HS-5 (cell line): ENCODE measurements at places on chromosomes 4 and X.

DNA sequence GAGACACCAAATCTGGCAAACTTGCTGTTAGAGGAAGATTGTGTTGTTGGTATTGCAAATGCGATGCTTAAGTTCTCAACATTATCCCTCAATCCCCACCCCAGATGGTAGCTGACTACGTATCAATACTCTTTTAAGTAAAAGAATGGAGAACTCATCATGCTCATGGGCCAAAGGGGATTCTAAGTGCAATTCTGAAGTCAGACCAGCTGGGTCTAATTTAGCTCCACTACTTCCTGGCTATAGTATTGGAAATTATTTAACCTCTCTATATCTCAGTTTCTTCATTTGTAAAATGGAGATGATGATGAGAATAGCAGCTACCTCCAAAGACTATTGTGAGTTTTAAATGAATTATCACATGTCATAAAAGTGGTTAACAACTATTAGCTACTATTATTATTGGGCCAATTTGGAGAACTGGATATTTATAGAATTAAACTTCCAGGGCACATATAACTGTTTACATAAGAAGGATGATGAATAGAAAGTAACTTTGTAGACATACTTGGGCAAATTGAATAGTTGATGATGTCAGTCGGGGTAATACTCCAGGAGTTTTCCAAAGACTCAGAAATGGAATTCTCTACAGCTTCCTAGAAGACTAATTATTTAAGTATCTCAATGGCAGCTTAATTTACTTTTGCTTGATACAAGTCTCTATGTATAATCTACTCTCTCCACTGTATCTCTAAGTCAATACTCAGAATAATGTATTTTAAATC lies 5.0 kb upstream of the SLAIN2 start:
- DNase-seq = no peak

DNA sequence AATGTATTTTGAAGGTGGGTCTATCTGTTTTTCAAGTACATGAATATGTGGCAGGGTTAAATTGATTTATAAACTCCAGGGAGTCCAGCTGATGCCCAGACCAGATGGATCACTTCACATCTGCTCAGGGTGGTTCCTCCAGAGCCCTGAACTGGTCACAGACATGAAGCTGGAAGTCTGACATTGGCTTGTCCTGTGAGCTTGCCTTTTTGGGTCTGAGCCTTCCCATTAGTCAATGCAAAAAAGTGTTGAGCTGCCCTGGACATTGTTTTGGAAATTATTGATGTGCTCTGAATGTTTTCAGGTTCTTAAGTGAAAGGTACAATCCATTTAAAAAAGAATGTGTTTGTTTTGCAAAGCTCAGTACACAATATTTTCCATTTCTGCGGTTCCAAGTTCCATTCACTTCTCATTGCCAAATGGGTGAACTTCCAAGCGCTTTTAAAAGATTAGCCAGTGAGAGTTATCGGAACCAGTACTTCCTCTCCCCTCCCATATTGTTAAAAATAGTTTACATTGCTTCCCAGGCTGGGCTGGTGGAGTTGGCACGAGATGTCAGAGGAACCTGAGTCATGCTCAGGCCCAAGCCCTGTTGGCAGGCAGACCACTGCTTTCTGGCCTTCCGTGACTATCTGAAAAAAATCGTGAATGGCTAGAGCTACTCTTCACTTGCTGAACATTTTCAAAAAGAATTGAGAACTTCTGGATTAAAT lies 52.1 kb downstream of the PDGFRA start:
- peak; percentile 67 for DNase-seq

DNA sequence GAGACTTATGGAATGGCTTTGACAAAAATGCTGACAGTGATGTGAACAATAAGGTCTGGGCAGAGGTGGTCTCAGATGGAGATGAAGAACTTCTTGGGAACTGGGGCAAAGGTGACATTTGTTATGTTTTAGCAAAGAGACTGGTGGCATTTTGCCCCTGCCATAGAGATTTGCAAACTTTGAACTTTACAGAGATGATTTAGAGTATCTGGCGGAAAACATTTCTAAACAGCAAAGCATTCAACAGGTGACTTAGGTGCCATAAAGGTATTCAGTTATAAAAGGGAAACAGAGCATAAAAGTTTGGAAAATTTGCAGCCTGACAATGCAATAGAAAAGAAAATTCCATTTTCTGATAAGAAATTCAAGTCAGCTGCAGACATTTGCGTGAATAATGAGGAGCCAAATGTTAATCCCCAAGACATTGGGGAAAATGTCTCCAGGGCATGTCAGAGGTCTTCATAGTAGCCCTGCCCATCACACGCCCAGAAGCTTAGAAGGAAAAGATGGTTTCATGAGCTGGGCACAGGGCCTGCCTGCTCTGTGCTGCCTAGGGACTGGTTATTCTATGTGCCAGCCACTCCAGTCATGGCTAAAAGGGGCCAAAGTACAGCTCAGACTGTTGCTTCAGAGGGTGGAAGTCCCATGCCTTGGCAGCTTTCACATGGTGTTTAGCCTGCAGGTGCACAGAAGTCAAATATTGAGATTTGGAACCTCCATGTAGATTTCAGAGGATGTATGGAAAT lies 782.2 kb downstream of the TRAM1L1 start:
- no peak for DNase-seq

- DNase-seq = no peak
Measured at GRCh38 chr4:84451546-84451945, 47.5 kb downstream of the NKX6-1 start.

GRCh38 chr4:38871593-38871992 lies 4.0 kb downstream of the FAM114A1 start:
- DNase-seq = no peak

DNA sequence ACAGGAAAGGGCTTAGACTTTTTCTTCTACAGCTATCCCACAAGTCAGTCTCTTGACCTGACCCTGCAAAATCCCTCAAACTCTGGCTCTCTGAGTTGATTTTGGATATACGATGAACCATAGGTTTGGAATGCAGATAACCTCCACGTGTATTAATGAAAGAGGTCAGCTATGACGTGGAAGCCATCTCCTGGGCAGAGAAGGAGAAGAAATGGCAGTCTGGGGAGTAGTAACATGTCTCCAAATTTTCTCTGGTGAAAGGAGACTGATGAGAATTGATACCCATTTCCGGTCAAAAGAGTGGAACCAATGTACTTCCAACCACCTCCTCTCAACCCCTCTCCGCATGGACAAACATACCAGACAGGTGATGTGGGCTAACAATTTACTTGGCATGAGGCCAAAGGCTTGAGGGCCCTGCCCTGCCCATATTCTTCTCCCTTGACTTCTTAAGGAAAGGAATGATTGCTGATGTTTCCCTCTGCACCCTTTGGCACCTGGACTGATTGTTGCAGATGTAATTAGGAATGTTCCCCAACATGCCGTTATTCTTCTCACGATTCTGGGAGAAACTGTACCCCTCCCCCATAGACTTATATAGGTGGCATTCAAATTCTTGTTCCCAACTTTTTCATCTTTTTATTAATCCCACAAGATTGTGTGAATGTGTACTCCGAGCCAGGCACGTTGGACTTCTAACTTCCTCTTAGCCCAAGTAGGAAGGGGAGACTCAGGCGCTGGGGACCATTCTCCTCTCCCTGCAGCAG lies 580 bp upstream of the PLS3 start:
- no peak for DNase-seq

- no peak for DNase-seq
Measured at GRCh38 chr4:139817657-139818452, 152.2 kb downstream of the MGST2 start.

GRCh38 chr4:10164877-10165283 lies 48.3 kb upstream of the WDR1 start:
- DNase-seq = no peak

DNA sequence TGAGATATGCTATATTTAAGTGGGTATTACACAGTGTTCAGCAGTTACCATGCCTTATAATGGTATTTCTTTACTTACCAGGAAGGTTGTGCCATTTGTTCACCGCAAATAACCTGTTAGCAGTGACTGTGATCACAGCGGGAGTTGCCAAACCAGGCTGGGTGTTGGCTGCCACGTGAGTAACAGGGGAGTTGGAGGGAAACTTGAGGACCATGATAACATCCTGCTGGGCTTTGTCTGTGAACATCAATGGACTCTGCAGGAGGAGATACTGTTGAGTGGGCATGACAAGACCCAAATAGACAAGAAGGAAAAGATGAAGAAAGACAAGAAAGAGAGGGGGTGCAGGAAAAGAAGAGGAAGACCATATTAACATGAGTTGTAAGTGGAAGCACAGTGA lies 242.9 kb downstream of the DCLK2 start:
- DNase-seq = no peak

DNA sequence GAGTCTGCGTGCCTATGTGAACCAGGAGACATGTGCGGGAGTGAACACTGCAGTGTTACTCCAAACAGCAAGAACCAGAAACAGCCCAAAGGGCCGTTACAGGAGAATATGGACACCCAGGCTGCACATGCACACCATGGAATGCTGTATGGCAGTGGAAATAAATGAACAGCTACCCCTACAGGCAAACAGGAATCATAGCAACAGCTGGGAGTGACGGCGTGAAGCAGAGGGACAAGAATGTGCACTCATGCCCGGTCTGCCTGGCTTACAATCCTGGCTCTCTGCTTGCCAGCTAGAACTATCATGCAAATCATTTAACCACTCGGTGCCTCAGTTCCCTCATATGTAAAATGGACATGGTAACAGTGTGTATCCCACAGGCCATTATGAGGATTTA lies 16.6 kb downstream of the GPKOW start:
- DNase-seq = no peak

DNA sequence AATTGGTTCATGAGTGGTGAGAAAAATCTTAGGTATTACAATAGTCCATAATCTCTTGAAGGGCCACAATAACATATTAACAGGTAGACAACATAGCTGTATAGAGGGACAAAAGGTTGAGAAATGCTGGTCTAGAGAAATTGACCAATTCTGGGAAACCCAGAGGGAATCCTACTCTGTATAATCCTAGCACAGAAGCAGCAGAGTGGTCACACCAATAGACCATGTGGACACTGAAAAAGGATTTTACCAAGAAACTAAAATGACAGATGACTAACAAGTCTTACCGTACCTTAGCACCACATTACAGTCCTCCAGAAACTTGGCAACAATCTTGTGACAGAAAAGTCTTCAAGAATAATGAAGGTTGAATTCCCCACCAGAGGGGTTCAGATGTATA lies 169.1 kb upstream of the PCDH18 start:
- no peak for DNase-seq

- no peak for DNase-seq
Measured at GRCh38 chr4:135267148-135267865, 1065.7 kb upstream of the PABPC4L start.

DNA sequence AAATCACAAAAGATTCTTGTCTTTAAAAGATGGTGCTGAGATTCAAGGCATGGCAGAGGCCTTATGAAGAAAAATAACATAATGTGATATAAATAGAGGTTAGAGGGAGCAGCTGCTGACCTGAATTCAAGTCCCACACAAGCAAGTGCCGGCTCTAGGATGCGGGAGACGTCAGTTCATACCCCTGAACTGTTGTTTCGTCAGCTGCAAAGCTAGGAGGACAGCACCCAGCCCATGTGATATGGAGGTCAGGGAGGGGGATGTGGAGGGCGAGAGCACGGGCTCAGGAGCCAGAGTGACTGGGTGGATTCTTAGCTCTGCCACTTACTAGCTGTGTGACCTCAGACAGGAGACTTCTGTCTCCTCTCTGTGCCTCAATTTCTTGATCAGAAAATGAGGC lies 77.9 kb downstream of the JAKMIP1 start:
- DNase-seq = no peak

GRCh38 chrX:120791013-120791643 lies 84.5 kb downstream of the CT47B1 start:
- no peak for DNase-seq

GRCh38 chr4:69154021-69154420 lies 57.7 kb downstream of the UGT2B7 start:
- DNase-seq = no peak

- no peak for DNase-seq
Measured at GRCh38 chr4:36349938-36350549, 68.6 kb downstream of the DTHD1 start.

- DNase-seq = no peak
Measured at GRCh38 chrX:109040057-109040456, 303.7 kb upstream of the IRS4 start.

- DNase-seq = no peak
Measured at GRCh38 chrX:17053502-17053901, 107.0 kb downstream of the REPS2 start.

- DNase-seq = no peak
Measured at GRCh38 chr4:183220236-183220635, 99.8 kb downstream of the CLDN22 start.

GRCh38 chr4:100348473-100348872 lies 158.2 kb upstream of the DDIT4L start:
- DNase-seq = peak; percentile 70

DNA sequence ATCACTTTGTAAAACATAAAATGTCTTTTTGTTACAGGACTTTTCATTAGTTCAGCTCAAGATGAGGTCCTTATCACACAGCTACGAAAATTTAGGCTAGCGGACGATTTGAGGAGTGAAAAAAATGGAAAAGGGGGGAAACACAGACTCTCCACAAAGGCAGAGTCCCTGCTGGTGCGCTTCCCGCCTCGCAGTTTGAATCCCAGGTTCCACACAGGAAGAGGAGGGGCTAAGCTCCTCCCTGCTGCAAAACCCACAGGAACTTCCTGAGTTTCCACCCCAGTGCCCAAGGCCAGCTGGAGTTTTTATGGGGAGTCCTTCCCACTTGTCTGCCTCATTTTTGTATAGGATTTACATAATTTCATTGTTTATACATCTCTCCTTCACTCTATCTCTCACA lies 11.2 kb downstream of the ADAM29 start:
- no peak for DNase-seq

DNA sequence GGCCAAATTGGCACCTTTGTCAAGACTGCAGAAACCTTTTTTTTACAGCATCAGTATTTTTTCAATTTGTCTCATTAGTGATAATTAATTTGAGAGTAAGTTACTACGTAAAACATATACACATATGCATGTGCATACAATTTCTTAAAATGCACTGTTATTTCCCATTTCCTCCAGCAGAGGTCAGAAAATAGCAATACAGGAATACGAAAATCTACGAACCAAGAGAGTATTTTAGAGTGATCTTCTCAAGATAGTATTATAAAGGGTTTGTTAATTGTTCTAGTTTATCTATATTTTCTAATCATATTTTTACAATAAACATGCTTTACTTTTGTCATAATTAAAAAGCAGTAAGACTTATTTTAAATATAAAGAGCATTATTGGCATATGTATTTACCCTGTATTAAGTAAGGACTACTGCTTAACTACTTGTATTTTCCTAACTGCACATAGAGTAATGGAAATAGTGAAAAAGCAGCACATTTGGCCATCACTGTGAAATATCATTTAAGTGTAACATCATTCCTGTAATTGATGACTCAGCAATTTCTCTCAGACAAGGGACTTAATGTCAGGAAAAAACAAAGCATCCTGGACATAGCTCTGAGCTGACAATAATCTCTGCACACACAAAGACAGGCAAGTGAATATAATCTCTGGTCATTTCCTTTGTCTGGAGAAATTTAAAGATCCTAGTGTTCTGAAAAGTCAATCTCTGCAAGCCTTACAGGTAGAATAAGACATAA lies 45.6 kb downstream of the MAOB start:
- no peak for DNase-seq

GRCh38 chr4:33948921-33949320 lies 2295.4 kb downstream of the ARAP2 start:
- no peak for DNase-seq
